IPS DF 6.9 (cell line): ENCODE measurements at places on chromosomes 6 and 20.

- DNase-seq, result no peak
Measured at GRCh38 chr20:17940224-17940971, 28.2 kb downstream of the SNX5 start.

DNA sequence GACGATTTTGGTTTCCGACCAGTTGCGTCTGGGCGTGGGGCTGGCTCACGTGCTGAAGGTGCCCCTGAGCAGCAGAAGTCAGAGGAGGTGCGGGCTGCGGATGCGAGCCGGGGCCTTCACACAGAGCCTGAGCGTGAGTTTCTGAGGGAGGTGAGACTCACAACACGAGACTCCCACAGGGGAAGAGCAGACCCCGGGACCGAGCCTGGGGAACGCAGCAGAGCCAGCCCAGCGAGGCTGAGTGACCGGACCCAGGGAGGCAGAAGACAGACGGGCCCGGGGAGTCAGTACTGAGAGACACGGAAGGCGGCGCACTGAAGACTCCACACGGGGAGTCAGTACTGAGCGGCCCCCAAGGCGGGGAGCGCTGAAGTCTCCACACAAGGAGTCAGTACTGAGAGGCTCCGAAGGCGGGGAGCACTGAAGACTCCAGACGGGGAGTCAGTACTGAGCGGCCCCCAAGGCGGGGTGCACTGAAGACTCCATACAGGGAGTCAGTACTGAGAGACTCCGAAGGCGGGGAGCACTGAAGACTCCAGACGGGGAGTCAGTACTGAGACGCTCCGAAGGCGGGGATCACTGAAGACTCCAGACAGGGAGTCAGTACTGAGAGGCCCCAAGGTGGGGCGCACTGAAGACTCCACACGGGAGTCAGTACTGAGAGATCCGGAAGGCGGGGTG lies 77.8 kb downstream of the DLL1 start:
- no peak for DNase-seq

GRCh38 chr20:1664911-1665310 lies 7.3 kb upstream of the SIRPG start:
- DNase-seq, result no peak

- no peak for DNase-seq
Measured at GRCh38 chr6:62328607-62329006, 42.6 kb upstream of the KHDRBS2 start.

- DNase-seq, result no peak
Measured at GRCh38 chr20:36267605-36268381, 31.5 kb downstream of the AAR2 start.

DNA sequence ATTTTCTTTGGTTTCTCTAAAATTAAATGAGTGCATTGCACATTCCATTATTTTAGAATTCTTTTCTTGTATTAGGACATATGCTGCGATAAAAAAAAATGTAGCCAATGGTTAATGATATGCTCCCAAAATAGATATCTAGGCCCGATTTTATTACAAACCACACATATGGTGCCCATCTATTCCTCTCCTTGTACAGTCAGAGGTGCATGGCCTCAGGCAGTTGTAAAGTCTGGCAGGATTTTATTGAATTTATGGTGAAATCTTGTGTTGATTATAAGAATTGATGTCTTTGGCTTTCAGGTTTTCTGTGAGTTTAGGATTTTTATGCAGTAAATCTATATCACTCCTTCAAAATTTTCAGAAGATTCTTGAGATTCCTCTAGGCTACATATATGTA lies 192.2 kb downstream of the RFPL4B start:
- DNase-seq, result no peak

DNA sequence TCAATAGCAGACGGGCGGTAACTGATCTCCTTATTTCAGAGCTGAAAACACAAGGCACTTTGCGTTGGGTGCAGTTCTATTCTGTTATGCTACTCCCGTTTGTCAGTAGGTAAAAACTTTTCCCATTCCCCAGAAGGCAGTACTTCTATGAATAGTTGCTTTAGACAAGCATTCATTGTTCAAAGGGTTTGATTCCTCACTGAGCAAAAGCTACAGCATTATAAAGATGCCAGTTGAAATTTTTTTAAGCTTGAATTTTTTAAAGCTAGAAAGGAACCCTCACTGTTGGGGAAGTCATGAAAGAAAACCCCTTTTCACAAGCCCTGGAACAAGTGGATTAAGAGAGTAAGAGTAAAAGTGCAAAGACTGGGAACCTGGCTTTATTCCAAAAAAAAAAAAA lies 42.3 kb downstream of the FUT9 start:
- DNase-seq, result no peak

DNA sequence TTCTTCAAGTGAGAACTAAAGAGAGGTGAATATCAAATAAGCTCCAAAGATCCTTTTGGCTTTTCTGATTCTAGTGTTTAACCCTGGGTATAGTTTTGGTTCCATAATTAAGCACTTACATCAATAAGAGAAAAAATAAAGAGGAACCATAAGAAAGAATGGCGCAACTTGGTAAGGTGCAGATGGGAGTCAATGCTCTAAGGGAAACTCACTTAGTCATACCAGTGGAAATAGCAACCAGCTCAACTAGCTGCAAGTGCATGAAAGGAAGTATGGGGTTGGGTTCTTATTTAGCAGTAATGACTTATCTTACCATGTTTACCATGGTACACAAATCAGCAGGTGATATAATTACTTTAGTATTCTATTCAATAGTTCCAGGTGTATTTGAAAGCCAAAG lies 296.5 kb upstream of the RUNX2 start:
- DNase-seq, result no peak

DNA sequence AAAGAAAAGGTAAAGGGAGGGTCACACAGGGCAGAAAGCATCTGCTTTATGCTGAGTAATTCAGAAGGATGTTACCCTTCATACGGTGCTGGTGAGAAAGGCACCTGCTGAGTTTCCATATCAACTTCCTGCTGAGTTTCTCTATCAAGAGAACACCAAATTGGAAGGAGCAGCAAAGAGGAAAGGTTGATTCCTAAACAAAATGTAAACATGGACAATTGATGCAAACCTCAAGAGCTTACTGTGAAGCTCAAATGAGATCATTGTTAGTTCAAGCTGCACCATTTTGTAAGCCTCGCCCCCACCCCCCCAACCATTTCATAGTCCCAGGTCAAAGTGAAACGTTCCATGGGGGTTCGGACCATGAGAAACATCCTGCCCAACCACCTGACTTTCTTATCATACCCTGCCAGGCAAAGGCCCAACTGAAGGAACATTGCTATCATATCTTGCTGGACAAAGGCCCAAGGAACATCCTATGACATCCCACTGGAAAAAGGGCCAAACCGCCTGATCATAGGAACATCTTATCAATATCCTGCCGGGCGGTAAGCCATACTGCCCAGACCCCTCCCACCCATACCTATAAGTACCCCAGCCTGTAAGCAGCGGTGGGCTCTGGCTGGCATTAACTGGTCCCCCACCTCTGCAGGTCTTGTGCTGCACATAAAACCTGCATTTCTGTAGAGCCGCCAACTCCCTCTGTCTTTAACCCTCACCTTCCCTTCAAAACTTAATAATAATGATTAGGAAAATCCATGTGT lies 171.6 kb downstream of the UBE3D start:
- DNase-seq, result no peak

DNA sequence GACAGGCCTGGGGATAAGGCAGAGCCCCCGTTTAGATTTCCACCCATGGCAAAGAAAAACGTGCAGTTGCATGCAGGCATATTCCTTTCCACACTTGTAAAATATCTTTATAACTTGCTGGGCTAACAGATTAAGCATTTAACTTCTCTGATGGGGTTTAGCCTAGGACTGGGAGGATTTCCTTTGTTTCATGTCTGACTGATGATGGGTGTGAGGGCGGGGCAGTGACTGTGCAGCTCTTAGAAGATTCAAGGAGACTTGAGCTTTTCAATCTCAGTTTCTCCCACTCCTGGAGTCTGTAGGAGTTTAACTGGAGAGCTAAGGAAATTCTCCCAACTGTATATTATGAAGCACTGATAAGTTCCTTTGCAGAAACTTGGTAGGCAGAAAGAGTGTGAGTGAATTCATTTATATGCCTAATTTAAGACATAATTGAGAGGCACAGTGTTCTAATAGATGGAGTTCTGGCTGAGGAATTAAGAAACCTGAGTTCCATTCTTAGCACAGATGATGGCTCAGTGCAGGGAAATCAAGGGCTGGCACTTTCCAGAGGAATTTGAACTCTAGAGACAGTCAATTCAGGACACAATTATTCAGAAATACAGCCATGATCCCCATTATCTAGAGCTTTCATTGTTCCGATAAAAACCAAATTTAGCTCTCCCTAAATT lies 214.6 kb upstream of the CNR1 start:
- DNase-seq, result no peak

GRCh38 chr6:148758492-148758891 lies 11.7 kb downstream of the UST start:
- no peak for DNase-seq

DNA sequence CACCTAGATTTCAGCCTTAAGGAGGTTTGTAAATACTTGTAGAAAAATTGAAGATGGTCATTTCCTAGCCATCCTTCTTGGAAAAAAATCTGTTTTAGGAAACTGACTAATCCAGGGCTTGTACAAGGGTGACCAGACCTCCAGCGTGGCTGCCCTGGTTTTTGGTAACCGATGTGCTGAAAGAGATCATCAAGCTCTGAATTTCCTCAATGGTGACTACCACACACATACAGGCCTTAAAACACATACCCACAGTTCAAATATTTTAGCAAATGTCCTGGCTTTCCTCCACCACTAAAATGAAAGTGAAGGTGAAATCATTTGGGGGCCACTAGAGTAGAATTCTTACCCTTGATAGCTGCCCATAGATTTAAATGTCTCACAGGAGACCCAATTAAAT lies 215.3 kb upstream of the SUPT3H start:
- no peak for DNase-seq

DNA sequence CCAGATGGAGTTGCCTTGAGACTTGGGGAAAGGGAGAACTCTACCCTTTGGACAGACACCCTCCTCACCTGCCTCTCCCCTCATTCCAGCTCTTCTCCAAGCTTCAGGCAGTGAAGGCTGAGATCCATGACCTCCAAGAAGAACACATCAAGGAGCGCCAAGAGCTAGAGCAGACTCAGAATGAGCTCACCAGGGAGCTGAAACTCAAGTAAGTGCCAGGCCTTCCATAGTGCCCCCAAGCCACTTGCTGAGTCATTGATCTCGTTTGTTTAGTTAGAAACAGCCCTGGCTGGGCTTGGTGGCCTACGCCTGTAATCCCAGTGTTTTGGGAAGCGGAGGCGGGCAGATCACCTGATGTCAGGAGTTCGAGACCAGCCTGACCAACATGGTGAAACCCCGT lies 39.2 kb downstream of the KIF3B start:
- DNase-seq, result no peak

DNA sequence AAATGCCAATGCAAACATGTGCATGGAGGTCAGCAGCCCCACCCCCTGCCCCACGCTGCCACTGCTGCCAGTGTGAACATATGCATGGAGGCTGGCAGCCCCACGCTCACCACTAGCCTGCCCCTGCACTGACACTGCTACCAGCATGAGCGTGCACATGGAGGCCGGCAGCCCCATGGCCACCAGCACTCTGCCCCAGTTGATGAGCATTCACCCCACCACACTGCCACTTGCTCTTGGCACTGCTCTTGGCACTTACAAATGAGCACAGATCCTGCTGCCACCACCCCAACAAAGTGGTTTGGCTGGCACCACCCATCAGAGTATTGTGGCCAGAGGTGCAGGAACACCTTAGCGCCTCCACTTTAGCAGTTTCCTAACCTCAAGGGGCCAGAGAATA lies 174.1 kb downstream of the KHDC1L start:
- no peak for DNase-seq

DNA sequence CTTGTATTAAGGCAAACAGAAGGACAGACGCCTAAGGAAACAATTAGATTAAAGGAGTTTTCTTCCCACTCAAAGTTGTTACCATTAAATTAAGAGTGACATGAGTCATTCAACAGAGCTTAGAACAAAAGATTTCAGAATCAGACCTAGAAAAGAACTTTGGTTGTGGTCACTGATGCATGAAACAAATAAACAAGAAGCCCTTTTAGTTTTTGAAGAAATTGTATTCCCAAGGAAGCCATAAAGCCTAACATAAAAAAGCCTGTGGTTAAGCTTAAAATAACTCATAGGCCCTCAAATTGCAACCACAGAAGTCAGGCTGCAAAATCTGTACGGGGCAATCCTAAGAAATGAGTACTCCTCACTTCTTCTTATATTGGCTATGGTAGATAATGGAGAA lies 17.9 kb upstream of the TRIM26 start:
- DNase-seq, result no peak
